T-helper 2 cell treated with Interferon-gamma antibody and Interleukin-4, amounts not matched to agents 5 μg/mL and 100 μg/mL, for 36 hours (primary cell): ENCODE measurements at places on chromosomes 13 and 19.

GRCh38 chr13:24863748-24864540 is 100.0 kb downstream of the RNF17 start:
- DNase-seq = no peak

- no peak for DNase-seq
Measured at GRCh38 chr13:81048026-81048461, 707.1 kb upstream of the SPRY2 start.

DNA sequence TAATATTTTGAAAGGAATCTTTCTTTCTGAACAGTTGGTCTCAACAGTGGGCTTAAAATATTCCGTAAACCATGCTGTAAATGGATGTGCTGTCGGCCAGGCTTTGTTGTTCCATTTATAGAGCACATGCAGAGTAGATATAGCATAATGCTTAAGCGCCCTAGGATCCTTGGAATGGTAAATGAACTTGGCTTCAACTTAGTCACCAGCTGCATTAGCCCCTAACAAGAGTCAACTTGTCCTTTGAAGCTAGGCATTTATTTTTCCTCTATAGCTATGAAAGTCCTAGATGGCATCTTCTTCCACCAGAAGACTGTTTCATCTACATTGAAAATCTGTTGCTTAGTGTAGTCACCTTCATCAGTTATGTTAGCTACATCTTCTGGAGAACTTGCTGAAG is 47.6 kb downstream of the SACS start:
- DNase-seq = no peak

GRCh38 chr19:2634228-2634951 is 68.1 kb downstream of the GNG7 start:
- no peak for DNase-seq

GRCh38 chr13:60838581-60838980 is 441.6 kb downstream of the TDRD3 start:
- no peak for DNase-seq

GRCh38 chr19:2478756-2479555 is 3.0 kb downstream of the GADD45B start:
- DNase-seq = peak; percentile 78

GRCh38 chr19:35533822-35534392 is 651 bp downstream of the GAPDHS start:
- peak; percentile 26 for DNase-seq

DNA sequence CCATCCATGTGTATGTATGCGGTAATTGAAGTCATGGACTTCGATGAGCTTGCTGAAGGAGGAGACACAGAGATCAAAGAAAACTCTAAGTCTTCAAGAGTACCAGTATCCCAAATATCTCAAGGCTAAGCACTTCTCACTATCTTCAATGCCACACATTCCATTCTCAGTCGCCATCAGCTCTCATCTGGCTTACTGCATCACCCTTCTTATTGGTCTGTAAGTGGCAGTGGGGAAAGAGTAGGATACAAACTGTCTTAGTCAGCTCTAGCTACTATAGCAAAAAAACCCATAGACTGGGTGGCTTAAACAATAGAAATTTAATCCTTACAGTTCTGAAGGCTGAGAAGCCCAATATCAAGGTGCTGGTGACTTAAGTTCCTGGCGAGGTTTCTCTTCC is 218.7 kb downstream of the POSTN start:
- no peak for DNase-seq

DNA sequence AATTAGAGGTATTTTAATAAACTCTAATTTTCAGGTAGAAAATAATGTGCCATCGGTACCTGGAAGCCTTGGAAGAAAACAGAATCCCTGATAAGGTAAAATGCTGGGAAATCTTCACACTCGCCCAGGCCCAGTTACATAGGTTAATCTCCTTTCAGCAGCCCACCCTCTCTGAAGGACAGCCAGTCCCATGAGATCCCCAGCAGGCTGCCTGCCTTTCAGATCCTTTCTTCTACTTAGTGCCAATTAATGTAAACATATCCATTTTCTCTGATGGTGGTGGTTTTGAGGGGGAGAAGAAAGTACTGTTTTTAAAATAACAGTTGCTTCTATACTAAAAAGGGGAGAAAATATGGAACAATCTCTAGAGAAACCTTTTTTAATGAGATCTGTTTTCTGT is 12.2 kb downstream of the SMAD9 start:
- no peak for DNase-seq

- DNase-seq = no peak
Measured at GRCh38 chr13:35797991-35798390, 321.5 kb upstream of the MAB21L1 start.

DNA sequence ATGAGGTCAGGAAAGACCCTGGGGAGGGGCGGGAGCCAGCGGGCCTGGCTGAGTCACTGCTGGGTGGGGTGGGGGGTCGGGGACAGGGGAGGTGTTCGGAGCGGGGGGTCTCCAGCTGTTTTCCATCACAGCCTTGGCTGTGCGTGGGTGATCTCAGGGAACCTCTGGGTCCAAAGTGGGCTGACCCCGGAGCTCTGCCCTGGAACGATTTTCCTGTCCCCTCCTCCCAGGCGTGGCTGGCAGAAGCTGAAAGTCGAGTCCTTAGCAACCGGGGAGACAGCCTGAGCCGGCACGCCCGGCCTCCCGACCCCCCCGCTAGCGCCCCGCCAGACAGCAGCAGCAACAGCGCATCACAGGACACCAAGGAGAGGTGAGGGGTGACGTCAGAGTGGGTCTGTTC is 10.6 kb downstream of the TRIP10 start:
- no peak for DNase-seq

- DNase-seq = no peak
Measured at GRCh38 chr13:77857531-77858209, 61.0 kb downstream of the EDNRB start.

DNA sequence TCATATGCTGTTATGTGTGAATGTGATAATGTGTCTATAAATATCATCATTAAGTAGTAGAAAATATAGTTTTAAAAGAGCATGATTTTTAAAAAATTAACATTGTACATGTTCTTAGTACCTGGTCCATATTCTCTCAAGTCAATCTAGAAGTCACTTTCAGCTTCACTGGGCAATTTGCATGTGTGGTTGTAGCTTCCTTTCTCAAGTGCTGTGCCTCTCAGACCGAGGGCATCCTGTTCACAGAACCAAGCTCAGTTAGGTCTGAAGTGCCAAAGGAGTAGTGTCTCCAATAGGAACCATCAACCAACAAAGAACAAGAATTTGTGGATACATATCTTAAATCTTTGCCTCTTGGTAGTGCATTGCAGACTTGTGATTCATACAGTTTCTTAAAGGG is 541.8 kb upstream of the SLC10A2 start:
- no peak for DNase-seq

DNA sequence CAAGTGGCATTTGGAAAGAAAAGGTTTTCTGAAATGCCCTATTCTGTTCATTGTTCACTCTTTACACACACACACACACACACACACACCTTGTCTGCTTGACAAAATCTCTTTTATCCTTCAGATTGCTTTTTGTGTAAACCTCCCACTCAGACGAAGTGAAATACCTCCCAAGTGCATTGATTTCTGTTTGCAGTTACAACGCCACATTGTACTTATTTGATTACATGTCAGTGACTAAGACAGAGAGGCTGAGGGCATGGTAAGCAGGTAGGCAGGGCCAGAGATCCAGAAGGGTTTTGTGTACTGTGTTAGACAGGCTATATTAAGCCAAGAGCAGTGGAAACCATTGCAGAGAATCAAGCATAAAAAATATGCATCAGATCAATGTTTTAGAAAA is 561.8 kb downstream of the GPC6 start:
- no peak for DNase-seq

GRCh38 chr19:33861950-33862349 is 65.3 kb downstream of the KCTD15 start:
- no peak for DNase-seq

- DNase-seq = no peak
Measured at GRCh38 chr13:24700539-24700938, 20.3 kb downstream of the ATP12A start.

GRCh38 chr19:50546527-50547221 is 21.6 kb downstream of the LRRC4B start:
- no peak for DNase-seq

- no peak for DNase-seq
Measured at GRCh38 chr13:77513719-77514335, 21.7 kb upstream of the SCEL start.

- DNase-seq = no peak
Measured at GRCh38 chr13:47085346-47085745, 188.5 kb upstream of the HTR2A start.

DNA sequence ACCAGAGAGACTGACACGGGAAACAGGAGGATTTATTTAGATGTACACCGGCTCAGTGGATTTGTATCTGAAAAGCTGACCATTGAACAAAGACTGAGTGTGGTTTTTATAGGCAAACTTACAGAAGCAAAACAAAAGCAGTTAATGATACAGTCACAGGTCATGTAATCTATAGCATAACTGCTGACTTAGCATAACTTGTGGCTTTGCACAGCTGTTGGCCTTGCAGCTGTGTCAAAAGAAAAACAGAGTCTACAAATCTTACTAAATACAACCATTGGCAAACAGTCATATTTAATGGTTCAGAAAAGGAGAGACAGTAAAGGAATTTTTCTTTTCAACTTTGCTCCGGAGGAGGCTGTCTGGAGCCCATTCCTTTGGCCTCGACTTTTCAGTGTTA is 2.3 kb upstream of the ILF3 start:
- no peak for DNase-seq

DNA sequence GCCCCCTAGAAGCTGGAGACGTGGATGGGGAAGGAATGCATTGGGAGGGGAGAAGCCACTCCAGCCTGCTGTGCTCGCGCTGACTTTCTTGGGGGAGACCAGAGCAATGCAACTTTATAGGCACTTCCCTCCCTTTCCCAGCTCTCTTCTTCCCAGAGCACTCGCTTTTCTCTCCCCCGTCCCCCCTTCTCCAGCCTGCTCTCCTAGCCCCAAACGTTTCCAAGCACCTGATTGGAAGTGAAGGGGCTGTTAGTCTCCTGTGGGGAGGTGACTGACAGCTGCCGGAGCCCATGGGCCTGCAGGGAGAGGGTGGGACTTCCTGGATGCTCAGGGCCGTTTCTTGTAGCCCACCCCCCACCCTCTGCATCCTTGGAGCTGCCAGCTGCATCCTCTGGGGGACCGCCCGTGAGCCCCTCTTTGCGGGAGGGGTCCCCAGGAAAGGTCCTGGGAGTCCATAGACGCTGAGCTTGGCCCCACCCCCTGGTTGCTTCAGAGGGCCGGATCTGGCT is 2.5 kb downstream of the HDGFL2 start:
- DNase-seq = no peak

- DNase-seq = no peak
Measured at GRCh38 chr13:102484329-102484728, 82.5 kb upstream of the FGF14 start.

DNA sequence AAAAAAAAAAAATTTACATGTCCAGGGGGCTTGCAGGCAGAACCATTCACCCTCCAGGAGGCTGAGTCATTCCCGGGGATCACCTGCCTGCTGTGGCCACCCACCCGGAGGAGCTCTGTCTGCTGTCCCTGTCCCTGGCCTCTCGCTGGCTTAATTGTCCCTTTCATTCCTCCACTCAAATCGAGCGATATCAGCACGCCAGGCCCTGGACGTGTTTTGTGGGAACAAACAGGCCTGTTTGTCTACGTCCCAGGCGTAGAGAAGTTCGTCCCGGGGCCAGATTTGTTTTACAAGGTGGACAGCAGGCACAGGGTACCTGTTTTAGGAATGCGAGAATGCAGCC is 21.2 kb downstream of the SULT2B1 start:
- no peak for DNase-seq

GRCh38 chr13:96248103-96248502 is 158.2 kb downstream of the HS6ST3 start:
- no peak for DNase-seq

- DNase-seq = peak; percentile 74
Measured at GRCh38 chr13:112688560-112689302, 1.1 kb upstream of the ATP11A start.

GRCh38 chr19:5547881-5548280 is 19.9 kb downstream of the TINCR start:
- peak; percentile 6 for DNase-seq

DNA sequence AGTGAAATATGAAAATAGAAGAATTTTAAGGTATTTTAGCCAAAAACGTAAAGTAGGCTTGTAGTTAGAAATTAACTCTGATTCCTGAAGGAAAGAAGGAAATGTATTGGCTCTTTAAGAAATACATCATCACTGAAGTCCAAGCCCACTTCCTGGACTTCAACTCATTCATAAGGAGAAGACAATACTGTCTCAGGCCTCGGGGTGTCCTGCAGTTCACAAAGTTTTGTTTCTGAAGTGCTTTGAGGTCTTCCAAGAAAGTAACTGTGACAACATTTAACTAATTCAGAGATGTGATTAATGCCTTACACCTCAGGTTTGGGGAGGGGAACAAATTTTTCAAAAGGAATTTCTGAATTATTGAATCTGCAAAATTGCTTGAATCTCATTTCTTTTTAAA is 65.8 kb upstream of the STARD13 start:
- DNase-seq = no peak

DNA sequence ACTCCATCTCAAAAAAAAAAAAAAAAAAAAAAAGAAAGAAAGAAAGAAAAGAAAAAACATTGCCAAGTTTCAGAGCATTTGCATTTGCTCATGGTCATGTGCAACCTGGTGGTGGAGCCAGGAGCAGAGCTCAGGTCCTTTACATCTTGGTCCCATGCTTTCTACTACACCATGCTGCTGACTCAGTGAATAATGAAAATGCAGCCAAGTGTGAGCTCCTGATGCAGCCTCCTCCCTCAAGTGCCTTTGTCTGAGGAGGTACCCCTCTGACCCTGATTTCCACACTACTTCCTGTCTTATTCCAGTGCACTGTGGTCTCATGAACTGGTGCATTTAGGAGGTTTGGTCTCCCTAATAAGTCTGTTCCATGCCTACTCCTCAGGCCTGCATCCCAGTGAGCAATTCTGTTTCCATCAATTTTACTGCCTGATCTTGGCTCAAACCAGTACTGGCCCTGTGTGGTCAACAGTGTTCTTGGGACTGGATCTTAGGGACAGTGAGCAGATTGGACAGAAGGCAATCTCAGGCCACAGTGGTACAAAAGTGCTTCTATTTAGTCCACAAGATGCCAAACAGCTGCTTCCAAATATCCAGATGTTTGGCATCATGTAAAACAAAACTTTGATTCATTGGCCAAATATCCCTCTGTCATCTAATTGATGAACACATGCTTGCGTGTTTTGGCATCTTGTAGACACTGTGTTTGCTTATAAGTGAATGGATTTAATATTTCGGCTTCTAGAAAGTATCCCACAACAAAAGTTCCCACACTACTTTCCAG is 28.8 kb upstream of the LRCH1 start:
- DNase-seq = no peak

DNA sequence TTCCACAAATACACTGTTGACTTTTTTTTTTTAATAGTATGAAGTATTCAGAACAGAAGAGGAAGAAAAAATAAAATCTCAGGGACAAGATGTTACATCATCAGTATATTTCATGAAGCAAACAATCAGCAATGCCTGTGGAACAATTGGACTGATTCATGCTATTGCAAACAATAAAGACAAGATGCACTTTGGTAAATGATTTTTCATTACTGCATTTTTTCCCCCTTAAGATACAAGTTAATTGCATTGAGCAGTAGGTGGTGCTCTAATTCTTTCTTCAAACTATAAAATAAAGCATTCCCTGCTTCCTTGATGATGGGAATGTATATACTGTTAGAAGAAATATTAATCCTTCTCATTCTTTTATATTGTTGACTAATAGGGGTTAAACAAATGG is 17.1 kb downstream of the UCHL3 start:
- no peak for DNase-seq

- peak; percentile 13 for DNase-seq
Measured at GRCh38 chr19:5434970-5435641, 20.1 kb upstream of the ZNRF4 start.

- DNase-seq = no peak
Measured at GRCh38 chr19:2223959-2224358, 12.2 kb downstream of the PLEKHJ1 start.

- no peak for DNase-seq
Measured at GRCh38 chr19:37874784-37875183, 31.6 kb downstream of the WDR87 start.
